ENCODE measurements at places on chromosomes 3 and 15.

DNA sequence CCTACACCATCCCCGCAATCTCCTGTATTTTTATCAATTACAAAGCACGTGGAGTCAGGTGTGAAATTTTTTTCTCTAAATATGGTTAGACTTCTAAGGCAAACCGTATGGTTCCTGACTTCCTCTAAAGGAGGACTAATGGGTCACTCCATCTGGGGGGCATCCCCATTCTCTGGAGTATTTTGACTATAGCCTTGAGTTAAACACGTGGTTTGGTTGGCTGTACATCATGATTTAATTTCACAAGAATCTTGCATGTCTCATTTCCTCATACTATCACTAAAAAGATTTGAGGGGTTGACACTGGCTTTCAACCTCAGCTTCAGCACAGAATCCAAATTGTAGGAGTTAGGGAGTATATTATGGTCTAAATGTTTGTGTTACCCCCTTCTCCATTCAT, 25.3 kb upstream of the ZNF770 start:
- DNase-seq, result no peak
- no peak overlapping the region for H3K27ac ChIP-seq
- H3K4me1 ChIP-seq, result peaks cover 1% of the 10 kb centered on the region
- H3K4me3 ChIP-seq, result no peak overlapping the region

GRCh38 chr3:107907996-107908395, 182.8 kb downstream of the CD47 start:
- DNase-seq, result no peak
- no peak overlapping the region for H3K27ac ChIP-seq

- H3K4me1 ChIP-seq, result peaks cover 2% of the 10 kb centered on the region
- no peak overlapping the region for H3K27ac ChIP-seq
- H3K36me3 ChIP-seq, result no peaks in the 10 kb centered on the region
- no peak for DNase-seq
Measured at GRCh38 chr3:17136136-17136721, 251.5 kb downstream of the PLCL2 start.

- no peak overlapping the region for H3K4me3 ChIP-seq
- peak overlapping the region; percentile 37 for H3K27ac ChIP-seq
- no peak for DNase-seq
- H3K36me3 ChIP-seq, result peaks cover 1% of the 10 kb centered on the region
- H3K4me1 ChIP-seq, result peaks cover 40% of the 10 kb centered on the region
Measured at GRCh38 chr15:57213862-57214261, 162.4 kb upstream of the CGNL1 start.

GRCh38 chr3:30894521-30895251, at the start of gene GADL1:
Gene GADL1 (minus strand): TSS chr3:30894661. CDS start chr3:30894614, 47 bp downstream.
- DNase-seq, result peak; percentile 36
- H3K27ac ChIP-seq, result no peak within 1 kb of the TSS
- H3K4me3 ChIP-seq, result peak within 1 kb of the TSS; percentile 67
- H3K36me3 ChIP-seq, result no peaks in the 10 kb centered on the region

GRCh38 chr3:177994976-177995375, 541.3 kb upstream of the KCNMB2 start:
- H3K27me3 ChIP-seq, result no peaks in the 10 kb centered on the region
- no peaks in the 10 kb centered on the region for H3K36me3 ChIP-seq
- no peak for DNase-seq
- no peak overlapping the region for H3K4me3 ChIP-seq
- peaks cover 2% of the 10 kb centered on the region for H3K4me1 ChIP-seq

DNA sequence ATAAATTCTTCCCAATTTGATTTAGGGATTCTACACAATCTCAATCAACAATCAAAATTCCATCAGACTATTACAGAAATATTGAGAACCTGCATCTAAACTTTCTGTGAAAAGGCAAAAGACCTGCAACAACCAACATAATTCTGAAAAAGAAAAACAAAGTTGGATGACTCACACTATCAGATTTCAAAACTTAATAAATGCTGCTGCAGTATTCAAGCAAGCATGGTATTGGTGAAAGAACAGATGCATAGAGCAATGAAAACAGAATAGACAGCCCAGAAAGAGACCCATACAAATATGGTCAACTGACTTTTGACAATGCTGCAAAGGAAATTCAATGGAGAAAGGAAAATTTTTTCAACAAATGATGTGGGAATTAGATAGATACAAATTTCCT, 477.1 kb upstream of the NR2F2 start:
- no peak for DNase-seq
- no peaks in the 10 kb centered on the region for H3K27me3 ChIP-seq
- no peaks in the 10 kb centered on the region for H3K4me1 ChIP-seq
- no peak overlapping the region for H3K27ac ChIP-seq
- no peaks in the 10 kb centered on the region for H3K36me3 ChIP-seq

DNA sequence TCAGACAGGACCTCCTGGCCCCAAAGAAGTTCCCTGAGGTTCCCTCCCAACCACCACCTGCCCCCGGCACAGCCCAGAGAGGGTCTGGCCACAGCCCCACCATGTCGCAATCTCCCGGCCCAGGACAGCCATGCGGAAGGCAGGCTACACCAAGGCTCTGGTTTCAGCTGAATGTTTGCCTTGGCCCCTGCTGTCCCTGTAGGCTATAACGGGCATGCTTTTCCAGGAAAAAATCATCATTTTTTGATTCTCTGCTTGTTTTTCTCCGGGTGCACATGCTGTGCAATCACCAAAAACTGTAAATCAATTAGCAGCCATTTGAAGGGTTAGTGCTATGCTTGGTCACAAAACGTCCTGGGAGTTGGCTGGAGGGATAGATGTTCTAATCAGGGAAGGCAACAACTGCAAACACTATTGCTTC, 142.7 kb upstream of the IGF1R start:
- no peaks in the 10 kb centered on the region for H3K4me1 ChIP-seq
- H3K4me3 ChIP-seq, result no peak overlapping the region
- H3K27ac ChIP-seq, result no peak overlapping the region
- H3K36me3 ChIP-seq, result no peaks in the 10 kb centered on the region

GRCh38 chr3:42497009-42497731, 5.3 kb upstream of the VIPR1 start:
- H3K36me3 ChIP-seq, result no peaks in the 10 kb centered on the region
- H3K27ac ChIP-seq, result no peak overlapping the region
- H3K4me1 ChIP-seq, result peaks cover 6% of the 10 kb centered on the region
- peak; percentile 7 for DNase-seq
- H3K4me3 ChIP-seq, result no peak overlapping the region

GRCh38 chr15:83062768-83063180, 4.3 kb downstream of the BTBD1 start:
- H3K27me3 ChIP-seq, result no peaks in the 10 kb centered on the region
- DNase-seq, result no peak
- H3K36me3 ChIP-seq, result no peaks in the 10 kb centered on the region
- H3K4me1 ChIP-seq, result peaks cover 18% of the 10 kb centered on the region
- H3K27ac ChIP-seq, result no peak overlapping the region

GRCh38 chr3:125386811-125387210, 11.7 kb upstream of the ZNF148 start:
- no peaks in the 10 kb centered on the region for H3K4me1 ChIP-seq
- no peak overlapping the region for H3K4me3 ChIP-seq
- no peaks in the 10 kb centered on the region for H3K36me3 ChIP-seq
- no peaks in the 10 kb centered on the region for H3K27me3 ChIP-seq
- no peak overlapping the region for H3K27ac ChIP-seq
- DNase-seq, result no peak

DNA sequence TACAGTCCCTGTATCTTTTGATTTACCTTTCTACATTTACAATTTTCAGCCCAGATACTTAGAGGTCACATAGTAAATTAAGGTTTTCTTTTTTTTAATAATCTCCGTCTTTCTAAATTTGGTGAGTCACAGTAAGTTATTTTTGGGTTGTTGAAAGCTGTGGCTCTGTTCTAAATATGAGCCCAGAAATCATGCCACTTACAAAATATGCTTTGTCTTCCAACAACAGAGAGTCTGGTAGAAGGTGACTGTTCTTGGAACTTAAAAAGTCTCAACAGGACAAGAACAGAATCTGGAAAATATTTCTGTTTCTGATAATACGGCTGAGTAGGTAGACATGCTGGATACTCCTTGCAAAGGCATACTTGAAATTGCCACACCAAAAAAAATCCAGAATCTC, 16.0 kb downstream of the GOLGA8S start:
- no peaks in the 10 kb centered on the region for H3K36me3 ChIP-seq
- H3K27me3 ChIP-seq, result no peaks in the 10 kb centered on the region
- H3K27ac ChIP-seq, result no peak overlapping the region
- no peak overlapping the region for H3K4me3 ChIP-seq

GRCh38 chr3:191376516-191377141, 46.3 kb upstream of the UTS2B start:
- DNase-seq, result no peak
- H3K36me3 ChIP-seq, result peaks cover 14% of the 10 kb centered on the region
- no peaks in the 10 kb centered on the region for H3K27me3 ChIP-seq
- peaks cover 4% of the 10 kb centered on the region for H3K4me1 ChIP-seq
- H3K4me3 ChIP-seq, result no peak overlapping the region

DNA sequence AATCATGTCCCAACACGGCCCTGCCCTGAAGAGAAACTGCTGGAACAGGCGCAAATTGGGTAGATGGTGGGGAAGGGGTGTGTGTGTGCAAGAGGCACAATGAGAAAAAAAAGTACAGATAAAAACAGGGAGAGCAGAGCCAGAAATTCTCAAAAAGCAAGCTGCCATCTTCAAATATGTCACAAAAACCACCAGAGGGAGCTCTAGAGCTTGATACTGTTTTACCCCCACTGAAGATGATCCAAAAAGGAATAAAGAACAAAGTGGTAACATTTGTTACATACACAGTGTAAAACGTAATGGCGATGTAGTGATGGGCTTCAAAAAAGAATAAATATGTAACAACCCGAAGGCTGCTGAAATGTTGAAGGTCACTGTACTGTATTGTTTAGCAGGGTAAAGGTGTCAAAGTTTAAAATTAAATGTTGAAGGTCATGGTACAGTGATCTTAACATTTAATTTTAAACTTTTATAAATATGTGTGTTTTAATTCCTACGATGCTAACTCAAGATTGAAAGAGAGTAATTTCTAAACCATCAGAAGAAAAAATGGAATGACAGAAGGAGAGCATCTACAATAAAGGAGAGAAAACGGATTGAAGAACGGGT, 6.0 kb downstream of the SNRPA1 start:
- H3K4me1 ChIP-seq, result peaks cover 10% of the 10 kb centered on the region
- DNase-seq, result no peak

DNA sequence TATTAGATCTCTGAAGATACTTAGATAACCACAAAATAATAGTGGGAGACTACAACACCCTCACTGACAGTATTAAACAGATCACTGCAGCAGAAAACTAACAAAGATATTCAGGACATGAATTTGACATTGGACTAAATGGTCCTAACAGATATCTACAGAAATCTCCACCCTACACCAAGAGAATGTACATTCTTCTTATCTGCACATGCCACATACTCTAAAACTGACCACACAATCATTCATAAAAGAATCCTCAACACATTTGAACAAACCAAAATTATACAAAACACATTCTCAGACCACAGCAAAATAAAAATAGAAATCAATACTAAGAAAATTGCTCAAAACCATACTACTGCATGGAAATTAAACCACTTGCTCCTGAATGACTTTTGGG, 116.3 kb downstream of the DTWD1 start:
- H3K4me1 ChIP-seq, result peaks cover 9% of the 10 kb centered on the region
- no peak for DNase-seq
- H3K4me3 ChIP-seq, result no peak overlapping the region

DNA sequence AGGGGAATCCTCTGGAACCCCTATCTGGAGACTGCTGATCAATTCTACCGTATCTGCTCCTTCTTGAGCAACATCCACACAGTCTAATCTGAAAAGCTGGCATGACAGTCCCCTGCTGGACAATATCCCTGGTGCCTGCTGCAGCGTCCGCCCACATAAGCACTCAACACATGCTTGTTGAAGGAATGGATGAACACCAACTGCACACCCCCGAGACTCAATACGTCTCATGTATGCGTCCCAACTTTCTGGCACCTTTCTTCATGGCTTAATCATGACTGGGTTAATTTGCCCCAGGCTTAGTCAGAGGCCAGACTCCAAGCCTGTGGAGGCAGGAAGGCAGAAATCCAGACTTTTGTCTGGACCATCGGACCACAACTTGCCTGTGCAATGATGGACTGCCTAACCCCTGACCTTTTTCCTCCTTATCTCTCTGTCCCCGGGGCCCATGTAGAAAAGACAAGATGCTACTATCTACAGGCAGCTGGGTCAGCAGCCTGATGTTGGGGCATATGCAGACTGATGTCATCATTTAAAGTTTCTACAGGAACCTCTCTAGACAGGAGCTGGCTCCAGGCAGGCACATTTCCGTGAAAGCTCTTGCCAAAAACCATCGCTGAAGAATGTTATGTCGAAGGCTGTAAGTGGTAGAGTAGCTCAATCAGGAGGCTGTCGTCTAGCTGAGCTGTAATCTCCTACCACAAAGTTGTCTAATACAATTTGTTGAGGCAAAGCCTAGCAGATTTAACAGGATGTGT, 114.1 kb upstream of the TPM1 start:
- H3K4me3 ChIP-seq, result no peak overlapping the region
- H3K27ac ChIP-seq, result no peak overlapping the region
- H3K36me3 ChIP-seq, result no peaks in the 10 kb centered on the region
- H3K27me3 ChIP-seq, result peaks cover 3% of the 10 kb centered on the region
- no peak for DNase-seq

DNA sequence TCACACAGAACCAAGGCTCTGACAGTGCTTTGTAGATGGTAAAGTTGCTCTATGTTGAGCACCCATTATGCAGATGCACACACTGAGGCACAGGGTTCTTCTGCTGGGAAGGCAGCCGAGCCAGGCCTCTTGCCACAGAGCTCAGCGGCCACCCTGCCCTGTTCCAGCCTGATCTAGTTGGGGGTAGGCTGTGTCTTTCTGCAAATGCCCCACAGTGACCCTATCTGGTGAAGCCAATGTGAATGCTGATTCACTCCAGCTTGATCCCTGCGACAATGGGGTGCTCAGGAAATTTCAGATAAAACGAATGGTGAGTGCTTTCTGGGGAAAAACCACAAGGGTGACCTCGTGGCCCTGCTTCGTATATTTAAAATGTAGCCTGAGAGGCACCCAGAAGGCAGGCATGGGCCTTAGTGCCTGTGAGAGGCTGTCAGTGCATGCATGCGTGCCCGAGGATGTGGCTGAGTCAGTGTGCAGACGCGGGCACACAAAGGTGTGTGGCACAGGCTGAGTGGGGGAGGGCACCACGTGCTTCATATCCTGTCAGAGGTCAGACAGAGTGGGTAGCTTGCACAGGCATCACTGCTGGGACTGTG, 85.7 kb downstream of the ATP2B2 start:
- no peak overlapping the region for H3K27ac ChIP-seq
- H3K4me3 ChIP-seq, result no peak overlapping the region
- H3K36me3 ChIP-seq, result no peaks in the 10 kb centered on the region
- DNase-seq, result no peak

DNA sequence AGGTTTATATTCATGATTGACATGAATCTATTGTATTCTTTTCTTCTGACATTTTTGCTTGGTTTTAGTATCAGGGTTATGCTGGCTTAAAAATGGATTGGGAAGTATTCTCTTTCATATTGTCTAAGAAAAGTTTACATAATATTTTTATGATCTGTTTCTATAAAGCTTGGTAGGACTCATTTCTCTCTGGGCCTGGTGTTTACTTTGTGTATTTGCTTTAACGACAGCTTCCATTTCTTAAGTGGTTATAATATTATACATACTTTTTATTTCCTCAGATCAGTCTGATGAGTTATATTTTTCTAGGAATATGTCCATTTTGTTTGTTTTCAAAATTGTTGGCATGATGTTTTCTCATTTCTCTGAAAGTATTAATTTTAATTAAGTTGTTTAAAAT, 117.9 kb upstream of the IL12A start:
- no peak overlapping the region for H3K27ac ChIP-seq
- no peak overlapping the region for H3K4me3 ChIP-seq
- no peaks in the 10 kb centered on the region for H3K27me3 ChIP-seq
- H3K4me1 ChIP-seq, result no peaks in the 10 kb centered on the region
- H3K36me3 ChIP-seq, result no peaks in the 10 kb centered on the region

Measured in progenitor cell of endocrine pancreas (in vitro differentiated cells).